Fibroblast of villous mesenchyme (primary cell): ENCODE measurements at places on chromosomes 16 and 17.

- DNase-seq = no peak
Observed at GRCh38 chr17:73603971-73604370, 40.3 kb downstream of the SDK2 start.

DNA sequence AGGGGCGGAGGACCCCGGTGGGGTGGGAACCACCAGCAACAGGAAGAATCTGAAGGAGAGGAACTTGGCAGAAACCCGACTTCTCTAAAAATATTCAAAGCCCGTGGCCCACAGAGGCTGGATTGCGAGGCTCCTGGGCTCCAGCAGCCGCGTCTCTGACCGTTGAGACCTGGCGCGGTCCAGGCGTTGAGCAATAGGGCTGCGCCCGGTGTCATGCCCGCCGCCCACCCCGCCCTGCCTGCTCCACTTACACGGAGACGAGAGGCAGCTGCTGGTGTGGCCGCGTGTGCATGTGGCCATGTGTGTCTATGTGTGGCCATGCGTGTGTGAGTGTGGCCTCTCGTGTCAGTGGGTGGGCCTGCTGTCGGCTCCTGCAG lies 83.6 kb downstream of the IRF8 start:
- DNase-seq = peak; percentile 3

DNA sequence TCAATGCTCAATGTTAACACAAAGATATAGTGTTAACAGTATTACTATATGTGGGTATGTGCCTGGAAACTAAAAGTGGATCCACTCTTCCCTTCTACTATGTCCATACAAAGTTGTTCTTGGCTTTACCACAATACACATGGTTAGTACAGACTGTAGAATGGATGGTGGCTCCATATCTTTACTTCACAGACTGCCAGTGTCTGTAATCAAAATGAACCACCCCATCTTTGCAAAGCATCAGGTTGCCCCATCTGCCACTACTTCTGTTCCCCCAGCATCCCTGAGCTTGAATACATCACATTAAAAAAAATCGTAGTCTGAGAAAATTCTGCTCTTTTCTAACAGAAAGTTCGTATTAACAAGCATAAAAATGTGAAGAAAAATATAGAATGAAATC lies 30.0 kb downstream of the USP32 start:
- no peak for DNase-seq

- no peak for DNase-seq
Observed at GRCh38 chr16:24217461-24217860, 38.7 kb upstream of the CACNG3 start.

DNA sequence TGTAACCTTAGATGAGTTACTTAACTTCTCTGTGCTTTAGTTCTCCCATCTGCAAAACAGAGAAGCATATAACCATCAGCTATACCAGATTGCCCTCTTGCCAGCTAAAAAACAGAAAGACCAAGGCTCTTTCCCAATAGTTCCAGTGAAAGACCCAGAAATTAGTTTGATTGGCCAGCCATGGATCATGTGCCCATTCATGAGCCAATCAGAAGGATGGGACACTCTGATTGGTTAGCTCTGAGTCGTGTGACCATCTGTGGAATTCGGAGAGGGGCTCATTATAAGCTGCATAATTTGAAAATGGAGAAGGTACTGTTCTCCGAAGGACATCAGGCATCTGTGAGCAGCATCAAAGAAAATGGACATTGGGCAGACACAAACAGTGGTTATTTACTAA lies 155.2 kb downstream of the ABCC12 start:
- no peak for DNase-seq

GRCh38 chr16:28558456-28558855 lies 4.7 kb downstream of the SGF29 start:
- no peak for DNase-seq
